Activated T-cell treated with anti-CD3 and anti-CD28 coated beads, Interleukin-2, amount 50 U/mL, for 1 hour (primary cell): ENCODE measurements at places on chromosomes 16 and 17.

- DNase-seq = no peak
Observed at GRCh38 chr17:17999364-18000029, 26.8 kb downstream of the DRC3 start.

DNA sequence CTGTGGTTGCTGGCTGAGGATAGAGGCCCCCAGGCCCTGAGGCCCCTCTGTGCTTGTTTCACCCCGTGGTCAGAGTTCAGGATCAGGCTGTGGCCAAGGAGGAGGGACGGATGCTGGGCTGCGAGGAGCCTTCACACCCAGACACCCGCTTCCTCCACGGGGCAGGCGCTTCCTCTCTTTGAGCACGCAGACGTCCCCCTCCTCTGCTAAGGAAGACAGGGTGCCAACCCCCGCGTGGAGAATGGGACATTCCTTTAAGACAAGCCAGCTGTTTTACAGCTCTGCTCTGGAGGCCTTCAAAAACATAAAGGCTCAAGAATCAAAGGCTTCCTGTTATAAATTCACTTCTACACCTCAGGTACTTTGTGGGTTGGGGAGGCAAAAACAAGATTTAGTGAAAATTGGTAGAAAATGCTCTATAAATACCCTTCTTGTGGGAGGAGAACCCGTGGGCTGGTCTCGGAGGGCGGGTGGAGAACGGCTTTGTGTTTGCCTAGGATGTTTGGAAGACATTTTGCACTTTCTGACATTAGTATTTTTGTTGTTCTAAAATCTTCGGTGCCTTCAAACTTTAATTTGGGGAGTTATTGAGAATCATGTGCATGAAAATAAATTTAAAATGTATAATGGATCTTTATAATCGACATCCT lies 60.8 kb upstream of the FOXF1 start:
- DNase-seq = no peak

GRCh38 chr16:64983231-64983630 lies 138.6 kb downstream of the CDH11 start:
- DNase-seq = no peak

DNA sequence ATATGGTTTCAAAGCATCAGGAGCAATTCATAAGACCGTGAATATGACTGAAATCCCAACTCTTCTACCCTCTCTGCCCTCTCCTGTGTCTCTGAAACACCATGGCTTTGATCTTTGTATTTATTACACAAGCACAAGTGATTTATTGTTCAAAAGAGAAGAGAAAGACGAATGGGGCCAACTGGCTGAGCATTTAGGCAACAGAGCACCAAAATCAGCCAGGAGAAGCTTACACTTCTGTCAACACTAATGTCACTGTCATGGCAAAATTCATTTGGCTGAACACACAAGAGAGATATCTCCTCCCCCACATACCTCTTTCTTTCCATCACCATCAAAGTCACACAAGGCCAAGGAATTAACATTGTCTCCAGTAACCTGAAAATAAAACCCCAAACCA lies 9.3 kb downstream of the BBS2 start:
- DNase-seq = no peak

DNA sequence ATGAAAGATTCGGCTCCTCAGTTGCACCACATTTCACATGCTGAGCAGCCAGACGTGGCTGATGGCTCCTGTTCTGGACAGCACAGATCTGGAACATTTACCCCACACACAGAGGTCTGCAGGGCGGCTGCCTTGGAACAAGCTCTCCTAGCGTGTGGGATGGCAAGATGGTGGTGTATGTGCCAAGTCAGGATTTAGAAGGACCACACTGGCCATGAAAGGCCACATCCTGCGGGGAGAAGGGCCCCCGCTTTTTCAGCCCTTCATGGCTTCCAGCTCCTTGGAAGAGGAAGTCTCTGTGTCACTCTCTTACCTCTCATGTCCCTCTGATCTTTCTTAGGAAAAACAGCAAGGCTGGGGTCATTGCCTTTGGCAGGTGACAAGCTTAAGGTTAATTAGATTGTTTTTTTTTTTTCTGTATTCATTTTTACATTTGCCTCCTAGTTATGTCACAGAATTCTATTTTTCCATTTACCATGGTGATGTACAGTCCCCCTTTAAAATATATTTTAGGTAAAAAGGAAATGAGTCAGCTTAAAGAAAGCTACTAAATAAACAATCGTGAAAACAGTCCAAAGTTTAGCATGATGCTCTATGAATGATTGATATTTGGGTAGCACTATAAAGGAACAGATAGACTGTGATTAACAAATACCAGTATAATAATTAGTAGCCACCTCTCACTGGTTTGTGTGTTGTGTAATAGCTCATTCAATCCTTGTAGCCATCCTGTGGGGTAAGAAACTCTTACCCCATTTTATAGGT lies 396.6 kb downstream of the CPPED1 start:
- DNase-seq = no peak

DNA sequence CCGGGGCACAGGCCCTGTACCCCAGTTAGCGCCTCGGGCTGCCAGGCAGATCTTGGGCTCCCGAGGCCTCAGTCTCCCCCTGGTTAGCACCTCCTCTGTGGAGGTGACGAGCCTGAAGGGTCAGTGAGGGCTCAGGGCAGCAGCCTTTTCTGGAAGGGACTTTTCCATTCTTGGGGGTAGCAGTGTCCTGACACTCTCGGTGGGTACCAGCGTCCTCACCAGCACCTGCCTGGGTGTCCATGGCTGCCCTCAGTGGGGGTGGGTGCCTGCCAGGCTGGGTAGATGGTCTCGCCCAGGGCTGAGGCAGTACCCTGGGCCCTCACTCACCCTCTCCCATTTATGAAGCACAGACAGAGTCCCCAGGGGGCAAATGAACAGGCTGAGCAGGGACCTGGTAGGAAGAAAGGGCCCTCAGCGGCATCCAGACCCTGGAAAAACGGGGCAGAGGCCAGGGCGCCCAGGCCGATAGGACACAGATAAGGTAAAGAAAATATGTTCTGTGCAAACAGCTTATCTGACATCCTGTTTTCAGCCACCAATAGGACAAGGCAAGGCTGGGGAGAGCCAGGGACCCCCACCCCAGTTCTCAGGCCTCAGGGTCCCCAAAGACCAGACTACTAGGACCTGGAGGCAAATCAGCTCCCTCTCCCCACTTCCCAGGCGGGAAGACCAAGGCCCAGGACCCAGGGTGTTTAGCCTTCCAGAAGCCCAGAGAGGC lies 50.9 kb downstream of the ZFPM1 start:
- no peak for DNase-seq

DNA sequence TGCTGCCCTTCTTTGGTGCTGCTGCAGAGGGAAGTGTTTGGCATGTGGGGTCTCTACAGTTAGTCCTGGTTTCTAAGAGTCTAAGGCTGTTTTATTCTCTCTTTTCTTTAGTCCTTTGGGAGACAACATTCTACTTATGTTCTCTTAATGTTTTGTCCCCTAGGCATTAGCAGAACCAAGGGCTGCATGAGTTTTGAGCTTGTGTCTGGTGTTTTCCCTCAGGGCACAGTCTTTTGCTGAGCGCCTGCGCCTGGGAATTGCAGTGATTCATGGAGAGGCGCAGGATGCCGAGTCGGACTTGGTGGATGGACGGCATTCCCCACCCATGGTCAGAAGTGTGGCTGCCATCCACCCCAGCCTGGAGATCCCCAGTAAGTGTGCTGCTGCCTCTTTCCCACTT lies 41.1 kb upstream of the SLC5A10 start:
- DNase-seq = no peak
